ENCODE measurements at places on chromosomes 5 and 9.

DNA sequence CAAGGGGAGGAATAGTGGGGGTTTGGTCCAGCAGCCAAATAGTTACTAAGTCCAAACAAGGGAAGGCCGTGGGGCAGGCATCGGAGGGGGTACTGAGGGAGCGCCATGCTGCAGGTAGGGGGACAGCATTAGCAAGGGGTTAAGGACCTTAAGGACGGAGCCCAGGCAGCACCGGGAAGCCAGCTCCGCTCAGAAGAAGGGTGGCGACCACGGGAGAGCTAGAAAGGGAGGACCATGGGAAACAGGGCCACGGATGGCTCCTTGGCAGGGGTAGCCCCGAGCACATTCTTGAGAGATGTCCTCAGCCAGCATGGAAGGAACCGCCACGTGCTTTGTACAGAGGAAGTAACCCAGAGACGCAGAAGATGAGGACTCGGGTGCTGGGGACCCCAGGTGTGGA lies 76.2 kb upstream of the STXBP1 start:
- no peak for DNase-seq

- DNase-seq, result no peak
Observed at GRCh38 chr5:33929925-33930690, 6.1 kb upstream of the RXFP3 start.

- DNase-seq, result no peak
Observed at GRCh38 chr5:91291628-91292569, 91.2 kb downstream of the ARRDC3 start.

- DNase-seq, result no peak
Observed at GRCh38 chr5:33195431-33196165, 245.2 kb upstream of the TARS1 start.

DNA sequence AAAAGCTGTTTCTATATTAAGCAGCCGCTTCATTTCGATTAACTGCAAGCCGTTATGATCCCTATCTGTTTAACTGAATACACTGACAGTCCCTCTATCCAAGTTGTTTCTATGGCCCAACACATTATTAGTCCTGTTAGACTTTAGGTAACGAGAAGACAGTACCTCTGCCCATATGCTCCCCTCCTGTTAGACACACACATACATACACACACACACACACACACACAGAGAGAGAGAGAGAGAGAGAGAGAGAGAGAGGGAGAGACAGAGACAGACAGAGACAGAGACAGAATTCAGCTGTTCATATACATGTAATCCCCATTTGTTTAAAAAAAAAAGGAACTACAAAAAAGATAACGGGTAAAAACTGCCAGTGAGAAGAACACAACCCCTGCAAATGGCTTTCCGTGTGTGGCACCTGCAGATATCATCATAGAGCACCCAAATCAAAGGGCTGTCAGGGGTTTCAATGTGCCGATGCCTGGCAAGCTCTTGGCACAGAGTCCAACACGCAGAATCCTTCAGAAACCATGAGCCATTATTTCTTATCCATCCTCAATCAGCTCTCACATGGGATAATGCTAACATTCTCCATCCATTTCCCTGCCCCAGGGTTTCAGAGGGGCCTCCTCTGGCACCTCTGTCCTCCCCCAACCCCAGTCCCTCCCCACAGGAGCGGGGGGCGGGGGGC lies 144.0 kb downstream of the MYO10 start:
- DNase-seq, result no peak

DNA sequence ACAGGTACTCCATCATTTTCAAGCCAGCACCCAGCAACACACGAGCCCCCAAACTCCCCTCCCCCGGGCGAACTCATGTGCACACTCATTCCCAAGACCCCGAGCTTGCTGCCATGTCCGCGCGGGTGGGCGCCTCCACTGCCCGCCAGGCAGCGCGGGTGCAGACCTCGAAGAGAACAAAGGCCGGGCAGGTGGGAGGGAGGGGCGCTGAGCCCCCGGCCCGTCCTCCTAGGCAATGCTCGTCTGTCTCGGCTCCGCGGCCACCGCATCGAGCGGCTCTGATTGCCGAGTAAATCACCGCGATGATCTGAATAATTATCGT lies 47.1 kb upstream of the PSD2 start:
- no peak for DNase-seq

GRCh38 chr5:39014561-39014960 lies 59.6 kb downstream of the RICTOR start:
- no peak for DNase-seq

GRCh38 chr5:7811715-7812114 lies 39.2 kb downstream of the CFAP90 start:
- DNase-seq, result no peak

GRCh38 chr5:1545126-1545804 lies 21.5 kb upstream of the LPCAT1 start:
- no peak for DNase-seq

GRCh38 chr5:94113-94892 lies 2.3 kb downstream of the PLEKHG4B start:
- DNase-seq, result no peak

DNA sequence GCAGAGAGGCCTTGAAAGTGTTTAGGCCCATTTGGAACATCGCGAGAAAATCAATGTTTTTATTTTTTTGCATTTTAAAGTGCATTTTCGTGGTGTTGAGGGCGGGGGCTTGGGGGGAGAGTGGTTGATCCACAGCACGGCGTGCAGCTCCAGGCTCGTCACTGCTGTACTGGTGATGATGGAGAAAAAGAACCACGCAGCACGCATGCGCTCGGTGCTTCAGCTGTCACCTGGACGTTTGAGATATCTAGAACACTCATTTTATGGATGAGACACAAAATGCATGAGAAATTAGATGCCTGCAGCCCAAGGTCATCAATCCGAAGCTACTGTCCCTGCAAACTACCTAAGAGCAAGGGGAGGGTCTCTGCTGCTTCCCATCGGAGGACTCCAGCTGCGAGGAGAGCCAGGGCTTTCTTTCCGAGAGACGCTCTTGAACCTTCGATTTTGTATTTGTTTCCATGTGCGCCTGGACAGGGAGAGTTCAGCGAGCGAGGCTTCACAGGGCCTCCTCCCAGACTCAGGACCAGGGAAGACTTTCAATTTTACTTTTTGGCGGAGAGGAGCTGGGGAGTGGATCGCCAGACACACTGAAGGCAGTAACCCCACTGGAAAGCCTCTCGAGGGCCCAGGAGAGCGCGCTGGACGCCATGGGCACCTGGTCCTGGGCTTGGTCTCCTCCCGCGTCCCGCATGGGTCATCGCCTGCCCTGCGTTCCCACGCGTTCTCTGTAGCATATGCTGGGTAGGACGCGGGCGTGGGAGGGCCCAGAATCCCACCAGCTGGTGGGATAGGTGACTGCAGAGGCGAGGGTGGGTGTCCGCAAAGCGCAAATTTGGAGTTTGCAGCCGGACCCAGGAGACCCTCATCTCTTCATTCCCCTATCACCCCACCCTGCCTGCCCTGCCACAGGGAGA lies 2.5 kb downstream of the DMRT2 start:
- DNase-seq, result no peak

- no peak for DNase-seq
Observed at GRCh38 chr5:9490494-9491097, 55.3 kb downstream of the SEMA5A start.

DNA sequence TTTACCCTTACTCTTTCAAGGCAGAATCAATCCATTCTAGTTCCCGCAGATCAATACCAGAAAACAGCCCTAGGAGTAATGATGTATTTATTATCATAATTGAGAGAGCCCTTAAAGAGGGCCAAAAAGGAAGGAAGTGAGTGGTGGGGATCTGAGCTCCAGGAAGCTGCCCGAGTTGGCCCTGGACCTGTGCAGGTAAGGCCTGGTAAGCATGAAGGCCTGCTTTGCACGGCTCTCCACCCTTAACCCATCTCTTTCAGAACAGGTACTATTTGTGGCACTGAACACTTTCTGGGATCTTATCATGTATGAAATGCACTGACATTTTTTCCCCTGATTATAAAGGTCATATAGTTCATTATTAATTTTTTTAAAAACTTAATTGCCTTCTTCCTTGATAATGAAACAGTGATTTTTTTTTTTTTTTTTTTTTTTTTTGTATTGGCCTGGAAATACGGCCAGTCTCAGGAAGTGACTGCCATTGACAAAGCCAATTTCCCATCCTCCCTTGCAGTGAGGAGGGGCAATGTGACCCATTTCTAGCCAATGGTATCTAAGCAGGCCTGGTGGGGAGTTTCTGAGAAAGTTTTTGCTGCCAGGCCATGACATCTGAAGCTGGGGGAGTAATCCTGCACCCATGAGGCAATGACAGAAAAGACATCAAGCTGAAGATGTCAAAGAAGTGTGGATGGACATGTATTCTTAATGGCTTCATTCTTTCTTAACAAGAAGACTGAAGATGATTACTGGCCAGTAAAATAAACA lies 6.3 kb upstream of the MVB12B start:
- DNase-seq, result no peak

- DNase-seq, result no peak
Observed at GRCh38 chr5:15683332-15683731, 183.4 kb downstream of the FBXL7 start.

GRCh38 chr9:28758341-28758740 lies 1185.1 kb upstream of the C9orf72 start:
- DNase-seq, result no peak

- no peak for DNase-seq
Observed at GRCh38 chr9:101326501-101326900, 58.3 kb downstream of the BAAT start.

- no peak for DNase-seq
Observed at GRCh38 chr5:124873188-124873587, 126.7 kb upstream of the ZNF608 start.

- peak; percentile 38 for DNase-seq
Observed at GRCh38 chr9:69171049-69171448, 3.0 kb upstream of the TJP2 start.

DNA sequence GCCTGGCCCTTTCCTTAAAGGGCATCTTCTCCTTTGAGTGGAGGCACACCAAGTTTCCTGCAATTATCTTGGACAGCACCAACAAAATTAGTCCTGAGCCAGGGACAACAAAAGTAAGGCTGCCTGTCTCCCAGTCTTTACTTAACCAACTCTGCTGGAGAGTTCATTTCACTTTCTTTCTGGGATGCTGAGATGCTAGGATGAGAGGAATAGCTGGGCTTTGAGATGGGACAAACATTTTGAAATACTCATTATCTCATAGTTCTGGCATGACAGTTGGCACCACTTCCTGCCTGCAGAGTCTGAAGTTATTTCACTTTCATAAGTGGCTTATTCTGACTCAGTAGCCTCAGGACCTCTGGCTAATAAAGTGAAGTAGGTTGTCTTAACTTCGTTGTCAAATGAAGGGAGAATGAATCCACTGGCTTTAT lies 157.0 kb downstream of the C9orf152 start:
- DNase-seq, result no peak

- DNase-seq, result no peak
Observed at GRCh38 chr5:68440651-68441050, 225.1 kb downstream of the PIK3R1 start.

DNA sequence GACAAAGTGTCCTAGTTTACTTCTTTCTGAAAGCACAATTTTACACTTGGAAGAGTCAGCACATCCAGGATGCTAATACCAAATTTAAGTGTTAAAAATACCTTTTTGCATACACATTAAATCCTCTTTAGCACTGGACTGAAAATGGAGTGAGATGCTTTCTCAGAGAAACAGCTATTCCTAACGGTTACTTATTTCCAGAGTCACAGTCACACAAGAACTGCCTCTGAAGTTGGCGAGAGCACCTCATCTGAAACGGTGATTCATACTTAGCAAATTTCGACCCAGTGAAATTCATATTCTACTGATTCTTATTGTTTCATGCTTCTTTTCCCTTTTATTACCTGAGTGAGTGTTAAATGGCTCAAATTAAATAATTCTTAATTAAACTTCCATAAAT lies 12.2 kb downstream of the CDH18 start:
- no peak for DNase-seq

DNA sequence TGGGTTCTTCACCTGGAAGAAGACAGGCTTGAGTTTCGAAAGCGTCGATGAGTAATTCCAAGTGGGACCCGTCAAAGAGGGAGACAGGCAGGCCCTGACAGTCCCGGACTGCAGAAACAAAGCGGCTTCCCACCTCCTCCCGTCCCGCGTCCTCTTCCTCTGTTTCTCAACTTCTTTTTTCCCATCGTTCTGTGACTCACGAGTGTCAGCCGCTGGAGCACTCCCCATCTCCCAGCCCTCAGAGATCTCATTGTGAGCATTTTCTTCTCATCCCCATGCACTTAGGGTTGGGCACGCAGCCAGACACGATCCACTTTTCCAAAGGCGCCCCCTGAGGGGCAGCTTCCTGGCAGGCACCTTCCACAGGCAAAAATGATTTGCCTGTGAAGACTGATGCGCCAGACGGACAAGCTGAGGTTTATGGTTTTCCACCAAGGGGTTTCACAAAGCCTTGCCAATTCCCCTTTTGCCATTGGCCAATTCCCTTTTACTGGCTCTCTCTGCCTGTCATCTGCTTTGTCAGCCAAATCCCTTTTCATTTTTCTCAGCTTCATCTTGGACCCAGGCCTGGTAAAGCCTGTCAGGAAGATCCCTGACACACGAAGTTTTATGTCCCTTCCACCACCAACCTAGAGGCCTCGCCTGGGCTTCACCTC lies 86.5 kb upstream of the ANKRD55 start:
- no peak for DNase-seq

DNA sequence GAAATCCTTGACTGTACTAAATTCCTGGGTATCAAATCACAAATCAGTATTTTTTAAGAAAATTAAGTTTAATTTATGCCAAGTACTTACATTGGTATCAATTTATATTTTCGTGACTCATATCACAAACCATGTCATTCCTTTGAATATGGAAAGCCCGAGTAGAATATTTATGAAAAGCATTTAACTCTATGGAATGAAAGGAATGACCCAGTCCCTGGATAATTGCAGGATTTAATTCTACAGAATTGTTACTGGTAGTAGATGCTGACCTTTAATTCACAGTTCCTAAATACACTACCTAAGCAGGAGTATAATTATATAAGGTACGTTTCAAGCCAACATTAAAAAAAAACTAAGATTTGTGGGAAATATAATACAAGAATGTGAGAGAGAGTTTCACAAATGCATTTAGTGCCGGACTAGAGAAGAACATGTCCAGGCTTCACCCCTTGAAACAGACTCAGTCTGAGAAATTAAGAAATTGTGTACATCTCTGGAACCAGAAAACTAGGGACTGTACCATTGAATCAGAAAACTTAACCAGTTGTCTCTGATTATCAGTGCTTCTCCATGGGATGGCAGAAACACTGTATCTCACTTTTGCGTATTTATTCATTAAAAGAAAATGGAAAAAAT lies 28.5 kb upstream of the PLPPR1 start:
- no peak for DNase-seq

- no peak for DNase-seq
Observed at GRCh38 chr9:122116040-122116439, 22.9 kb upstream of the TTLL11 start.

- no peak for DNase-seq
Observed at GRCh38 chr5:66406761-66407336, 189.3 kb upstream of the MAST4 start.

GRCh38 chr5:51398875-51399642 lies 15.8 kb downstream of the ISL1 start:
- DNase-seq, result peak; percentile 30

Data from Calu3 (cell line).